ENCODE measurements at places on chromosomes 12 and 14.

DNA sequence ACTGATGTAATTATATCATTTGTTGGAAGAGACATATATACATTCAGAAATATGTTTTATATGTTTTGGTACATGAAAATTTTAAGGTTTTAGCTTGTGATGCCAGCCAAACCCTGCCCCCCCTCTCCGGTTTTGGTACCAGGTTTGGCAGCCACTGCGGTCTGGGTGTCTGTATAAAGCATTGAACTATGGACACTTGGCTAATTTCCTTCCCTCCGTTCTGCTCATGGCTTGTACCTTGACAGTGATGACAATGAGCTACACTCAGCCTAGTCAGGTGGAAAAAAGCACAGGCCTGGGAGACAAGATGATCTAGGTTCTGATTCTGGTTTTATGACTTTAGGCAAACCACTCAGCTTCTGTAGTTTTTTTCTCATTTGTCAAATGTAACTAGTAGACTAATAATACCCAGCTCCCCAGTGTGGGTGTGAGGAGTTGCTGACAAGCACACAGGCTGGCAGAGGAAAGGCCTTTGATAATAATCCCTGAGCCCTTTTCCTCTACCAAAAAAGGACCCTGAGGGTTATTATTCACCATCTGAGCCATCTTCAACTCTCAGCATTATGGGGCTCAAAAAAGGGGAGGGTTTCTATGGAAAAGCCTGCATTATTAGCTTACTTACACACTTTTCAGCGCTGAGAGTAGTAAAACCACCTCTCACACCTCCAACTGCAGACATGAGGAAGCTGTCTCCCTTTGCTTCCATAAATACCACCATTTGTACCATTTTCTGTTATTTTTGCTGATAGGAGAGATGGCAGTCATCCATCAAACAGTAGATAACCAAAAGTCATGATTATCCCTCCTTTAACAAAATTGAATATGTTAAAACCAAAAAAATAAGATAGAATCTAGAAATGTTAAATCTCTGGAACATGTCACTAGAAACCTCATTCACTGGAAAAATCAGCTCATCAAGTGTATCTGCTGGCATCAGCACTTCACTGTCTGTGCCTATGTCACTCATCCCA, 76.3 kb upstream of the PSMC1 start:
- no peak for DNase-seq

DNA sequence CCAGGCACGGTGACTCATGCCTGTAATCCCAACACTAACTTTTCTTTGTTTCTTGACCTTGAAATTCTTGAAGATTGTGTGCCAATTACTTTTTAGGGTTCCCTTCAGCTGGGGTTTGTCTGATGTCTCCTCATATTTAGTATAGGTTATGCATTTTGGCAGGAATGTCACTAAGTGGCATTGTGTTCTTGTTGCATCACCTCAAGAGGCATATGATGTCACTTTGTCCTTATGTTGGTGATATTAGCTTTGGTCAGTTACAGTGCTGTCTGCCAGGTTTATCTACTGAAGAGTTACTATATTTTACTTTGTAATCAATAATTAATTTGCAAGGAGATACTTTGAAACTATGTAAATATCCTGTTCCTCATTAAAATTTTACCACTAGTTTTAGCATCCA, 61.0 kb upstream of the BTG1 start:
- DNase-seq, result no peak

DNA sequence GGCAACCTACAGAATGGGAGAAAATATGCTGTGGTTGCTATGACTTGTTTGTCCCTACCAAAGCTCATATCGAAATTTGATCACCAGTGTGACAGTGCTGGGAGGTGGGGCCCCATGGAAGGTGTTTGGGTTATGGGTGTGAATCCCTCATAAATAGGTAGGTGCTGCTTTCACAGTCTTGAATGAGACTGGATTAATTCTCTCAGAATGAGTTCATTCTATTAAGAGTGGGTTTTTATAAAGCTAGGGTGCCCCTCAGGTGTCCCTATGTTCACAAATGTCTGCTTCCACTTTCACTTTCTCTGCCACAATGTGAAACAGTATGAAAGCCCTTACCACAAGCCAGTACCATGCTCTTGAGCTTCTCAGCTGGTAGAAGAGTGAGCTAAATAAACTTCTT, 133.5 kb downstream of the CPNE8 start:
- peak; percentile 7 for DNase-seq

- no peak for DNase-seq
Observed at GRCh38 chr12:14678547-14679150, 17.8 kb downstream of the GUCY2C start.

- no peak for DNase-seq
Observed at GRCh38 chr14:69593018-69593677, 18.2 kb upstream of the SUSD6 start.

All from stimulated activated CD4-positive, alpha-beta T cell treated with anti-CD3 and anti-CD28 coated beads, Interleukin-15, amount 100 ng/mL, for 48 hours (primary cell).